ENCODE measurements at places on chromosomes 6 and 20. TPM values are rescaled to one million over a fixed set of nuclear protein-coding genes. Genes with fewer than 3 reads are reported as not detected.

GRCh38 chr6:151324488-151324825, 66.9 kb downstream of the ZBTB2 start:
- ATAC-seq = no peak

DNA sequence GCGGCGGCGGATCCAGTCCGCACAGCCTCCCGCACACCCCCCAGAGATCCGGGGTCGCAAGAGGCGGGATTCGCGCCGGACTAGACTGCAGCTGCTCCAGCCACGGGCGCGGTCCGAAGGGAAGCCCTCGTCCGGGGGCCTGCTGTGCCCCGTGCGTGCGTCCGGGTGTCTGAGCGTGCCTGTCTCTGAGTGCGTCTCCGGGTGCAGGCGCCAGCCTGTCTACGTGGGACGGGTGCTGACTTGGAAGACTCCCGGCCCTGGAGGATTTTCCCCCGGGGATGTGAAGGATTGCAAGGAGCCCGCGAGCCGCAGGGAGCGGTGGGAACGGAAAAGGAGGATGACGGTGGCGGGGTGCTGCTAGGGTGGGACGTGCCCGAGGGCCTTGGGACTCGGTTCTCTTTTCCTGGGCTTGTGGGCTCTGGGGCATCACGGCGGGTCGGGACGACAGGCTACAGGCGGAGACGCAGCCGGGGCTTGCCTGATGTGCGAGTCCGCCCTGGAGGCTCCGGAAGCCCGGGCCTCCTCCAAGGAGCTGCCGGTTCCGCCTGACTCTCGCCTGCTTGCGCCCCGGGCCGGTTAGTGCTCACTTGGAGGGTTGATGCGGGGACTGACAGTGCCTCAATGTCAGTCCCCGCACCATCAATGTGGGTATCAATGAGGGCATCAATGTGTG, 5.7 kb downstream of the MAFB start:
- peak; percentile 34 for ATAC-seq

Gene DUSP15
- total RNA-seq = 2.5 TPM

DNA sequence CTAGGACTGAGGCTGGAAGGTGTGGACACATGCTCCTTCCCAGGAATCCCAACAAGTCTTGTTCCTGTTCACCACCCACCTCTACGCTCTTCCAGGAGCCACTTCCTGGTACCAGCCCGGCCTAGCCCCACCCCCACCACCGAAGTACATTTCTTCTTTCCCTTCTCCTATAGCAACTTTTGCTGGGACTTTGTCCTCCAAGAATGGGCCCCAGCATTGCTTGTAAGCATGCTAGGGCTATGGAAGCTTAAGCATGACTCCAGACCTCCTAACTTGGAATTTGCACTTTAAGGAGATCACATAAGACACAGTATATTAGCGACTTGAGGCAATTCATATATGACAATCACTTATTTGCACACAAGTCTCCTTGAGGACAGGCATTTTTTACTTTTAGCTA, 462.0 kb upstream of the ARID1B start:
- ATAC-seq = no peak

DNA sequence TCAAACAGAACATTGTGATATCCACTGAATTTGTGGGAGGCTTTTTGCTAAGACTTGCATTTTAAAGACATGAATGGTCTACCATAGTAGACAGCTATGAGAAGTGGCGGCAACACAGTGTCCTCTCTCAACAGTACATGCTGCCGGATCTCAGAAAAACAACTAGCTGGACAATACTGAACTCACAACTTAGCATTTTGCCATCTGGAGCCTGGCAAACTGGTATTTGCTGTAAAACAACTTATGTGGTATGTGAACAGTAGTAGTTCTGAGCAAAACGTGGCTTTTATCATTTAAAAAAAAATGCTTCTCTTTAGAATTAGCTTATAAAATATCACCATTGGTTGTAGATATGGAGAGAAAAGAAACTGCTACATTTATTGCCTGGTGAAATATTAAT, 3.3 kb upstream of the PXDC1 start:
- ATAC-seq = no peak

GRCh38 chr20:62776692-62777527, 19.4 kb upstream of the MRGBP start:
- ATAC-seq = no peak

GRCh38 chr20:32523613-32524213, 61.4 kb downstream of the NOL4L start:
- no peak for ATAC-seq

Gene NECAB3
- total RNA-seq = 30.6 TPM

GRCh38 chr6:169169375-169169774, 84.3 kb downstream of the THBS2 start:
- ATAC-seq = no peak

GRCh38 chr6:97630604-97631003, 347.6 kb upstream of the MMS22L start:
- ATAC-seq = no peak

- no peak for ATAC-seq
These were observed 12.1 kb upstream of the RAB22A start for GRCh38 chr20:58297394-58297793.

Gene ANKRD66
- 0.15 TPM for total RNA-seq

Gene FERMT1
- 2.2 TPM for total RNA-seq

DNA sequence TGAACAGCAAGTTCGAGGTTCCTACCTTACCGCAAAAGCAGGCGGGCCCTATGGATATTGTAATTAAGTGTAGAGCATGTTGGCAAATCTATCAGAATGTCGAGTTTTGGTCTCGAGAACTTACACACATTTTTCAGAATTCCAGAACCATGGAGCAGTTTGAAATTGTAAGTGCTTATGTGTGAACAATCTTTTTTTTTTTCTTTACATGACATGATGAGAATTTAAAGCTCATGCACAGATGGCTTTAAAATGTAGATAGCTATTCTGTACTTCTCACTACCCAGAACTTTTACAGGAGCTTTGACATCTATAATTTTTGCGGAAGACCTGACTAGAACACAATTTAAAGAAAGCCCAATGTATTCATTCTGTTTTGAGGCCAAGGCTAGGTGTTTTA, 117.8 kb upstream of the RSPO3 start:
- ATAC-seq = no peak

Gene ESR1
- 0.99 TPM for total RNA-seq

DNA sequence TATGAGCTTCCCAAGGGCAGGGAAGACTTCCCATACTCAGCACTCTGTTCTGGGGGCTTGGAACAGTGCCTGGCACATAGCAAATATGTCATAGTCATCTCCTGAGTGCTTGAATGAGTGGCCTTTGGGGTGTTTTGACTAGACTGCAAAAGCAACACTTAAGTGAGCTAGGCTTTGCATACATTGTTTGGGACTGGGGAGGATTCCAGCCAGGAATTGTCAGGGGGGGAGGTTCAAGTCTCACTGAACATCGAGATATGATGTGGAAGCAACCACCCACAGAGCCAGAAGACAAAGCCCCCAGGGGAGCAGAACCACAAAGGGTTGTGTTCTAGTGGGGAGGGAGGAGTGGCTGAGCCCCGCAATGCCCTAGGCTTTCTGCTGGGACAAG, 98.4 kb downstream of the SYCP2 start:
- no peak for ATAC-seq

- ATAC-seq = no peak
These were observed 581.1 kb upstream of the CITED2 start for GRCh38 chr6:139955366-139956155.

Gene SESN1
- total RNA-seq = 50.8 TPM

DNA sequence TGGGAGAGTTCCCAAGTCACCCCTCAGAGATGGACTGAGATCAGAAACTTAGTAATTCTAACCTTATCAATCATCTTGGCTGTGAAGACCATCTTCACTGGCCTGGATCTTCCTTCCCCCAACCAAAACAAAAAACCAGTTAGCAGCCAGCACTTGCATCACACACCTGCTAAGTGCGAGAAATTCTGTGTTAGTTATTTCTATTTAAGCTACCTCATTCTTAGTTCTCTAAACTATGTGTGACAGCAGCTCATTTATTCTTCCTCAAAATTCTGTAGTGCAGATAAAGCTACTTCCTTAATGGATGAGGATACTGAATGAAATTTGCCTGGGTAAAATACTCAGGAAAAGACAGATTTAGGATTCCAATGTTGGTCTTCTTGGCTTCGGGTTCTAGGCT, 18.2 kb upstream of the TAGAP start:
- ATAC-seq = no peak

DNA sequence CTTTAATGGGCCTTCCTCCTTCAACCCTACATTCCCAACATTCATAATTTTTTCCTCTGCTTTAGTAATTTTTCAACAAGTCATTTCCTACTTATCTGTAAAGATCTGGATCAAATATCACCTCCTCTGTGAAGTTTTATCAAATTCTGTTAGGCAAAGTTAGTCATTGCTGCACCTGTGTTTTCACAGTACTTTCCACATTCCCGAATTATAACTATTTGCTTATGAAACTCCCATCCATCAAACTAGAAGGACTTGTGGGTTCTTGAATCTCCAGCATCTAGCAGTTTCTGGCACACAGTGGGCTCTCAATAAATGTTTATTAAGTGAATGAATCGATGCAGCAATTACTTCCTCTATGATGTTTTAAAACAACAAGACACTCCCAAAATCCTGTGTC, 257.6 kb downstream of the HDGFL1 start:
- ATAC-seq = no peak

GRCh38 chr20:32626859-32627636, 41.9 kb upstream of the NOL4L start:
- peak; percentile 25 for ATAC-seq

GRCh38 chr6:81966968-81967367, 214.5 kb upstream of the TENT5A start:
- no peak for ATAC-seq

DNA sequence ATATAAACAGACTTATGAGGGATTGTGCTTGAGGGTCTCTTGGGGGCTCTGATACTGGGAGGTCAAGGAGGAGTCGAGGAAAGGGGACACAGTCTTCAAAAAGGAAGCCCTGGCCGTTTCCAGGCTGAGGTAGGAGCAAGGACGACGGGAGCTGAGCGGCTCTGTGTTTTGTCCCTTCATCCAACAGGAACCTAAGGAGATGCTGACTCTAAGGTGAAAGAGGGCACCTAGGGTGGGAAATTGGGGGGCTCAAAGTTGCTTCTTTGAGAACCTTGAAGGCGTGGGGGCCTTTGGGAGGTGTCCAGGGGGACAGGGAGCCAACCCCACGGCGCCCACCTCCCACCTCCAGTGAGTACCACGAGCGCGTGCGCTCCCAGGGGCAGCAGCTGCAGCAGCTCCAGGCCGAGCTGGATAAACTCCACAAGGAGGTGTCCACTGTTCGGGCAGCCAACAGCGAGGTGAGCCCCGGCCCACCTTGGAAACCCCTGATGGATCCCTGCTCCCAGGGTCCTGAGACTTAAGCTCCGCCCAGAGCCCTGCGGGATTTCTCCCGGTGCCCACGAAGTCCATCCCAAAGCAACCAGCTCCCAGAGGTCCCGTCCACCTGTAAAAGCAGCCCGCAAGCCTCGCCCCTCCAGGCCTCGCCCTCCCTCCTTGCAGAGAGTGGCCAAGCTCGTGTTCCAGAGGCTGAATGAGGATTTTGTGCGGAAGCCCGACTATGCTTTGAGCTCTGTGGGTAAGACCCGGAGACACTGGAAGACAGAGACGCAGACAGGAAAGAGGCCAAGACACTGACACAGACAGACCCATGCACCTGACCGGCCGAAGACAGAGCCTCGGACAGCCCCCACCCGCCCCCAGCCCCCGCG, 2.9 kb downstream of the SPAG4 start:
- no peak for ATAC-seq

DNA sequence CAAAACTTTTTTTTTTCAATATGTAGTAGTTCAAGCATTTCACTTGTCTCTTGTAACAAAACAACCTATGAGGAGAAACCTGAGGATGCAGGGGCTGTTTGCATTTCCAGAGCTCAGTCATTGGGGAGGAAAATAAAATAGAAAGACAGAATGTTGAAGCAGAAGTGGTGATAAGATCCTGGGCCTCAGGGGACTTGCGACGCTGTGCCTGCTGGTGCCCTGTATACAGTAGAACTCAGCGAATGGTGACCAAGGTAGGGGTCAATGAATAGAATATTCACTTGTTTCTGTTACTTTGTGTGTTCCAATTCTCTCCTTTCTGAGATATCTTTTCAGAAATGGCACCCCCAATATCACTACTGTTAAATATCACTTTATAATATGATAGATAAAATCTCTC, 271.6 kb downstream of the FARS2 start:
- ATAC-seq = no peak

DNA sequence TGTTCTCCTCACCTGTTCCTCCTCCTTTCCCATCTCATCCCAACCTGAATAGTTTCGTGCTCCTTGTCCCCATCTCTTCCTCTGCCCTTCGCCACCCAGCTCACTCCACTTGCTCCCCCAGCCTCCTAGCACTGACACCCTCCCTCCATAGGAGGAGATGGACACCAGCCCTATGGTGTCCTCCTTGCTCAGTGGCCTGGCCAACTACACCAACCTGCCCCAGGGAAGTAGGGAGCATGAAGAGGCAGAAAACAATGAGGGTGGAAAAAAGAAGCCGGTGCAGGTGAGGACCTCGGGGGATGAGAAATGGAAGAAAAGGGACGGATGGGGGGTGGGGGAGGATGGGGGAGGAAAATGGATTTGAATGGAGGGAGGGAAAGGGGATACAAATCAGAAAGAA, 6.2 kb downstream of the SLC12A5 start:
- ATAC-seq = no peak

- no peak for ATAC-seq
These were observed 6.4 kb downstream of the FGD2 start for GRCh38 chr6:37011656-37012378.

Gene MOG
- total RNA-seq = not detected

Gene IL17A
- not detected for total RNA-seq
